GM12892 (cell line): ENCODE measurements at places on chromosomes 6 and 20.

DNA sequence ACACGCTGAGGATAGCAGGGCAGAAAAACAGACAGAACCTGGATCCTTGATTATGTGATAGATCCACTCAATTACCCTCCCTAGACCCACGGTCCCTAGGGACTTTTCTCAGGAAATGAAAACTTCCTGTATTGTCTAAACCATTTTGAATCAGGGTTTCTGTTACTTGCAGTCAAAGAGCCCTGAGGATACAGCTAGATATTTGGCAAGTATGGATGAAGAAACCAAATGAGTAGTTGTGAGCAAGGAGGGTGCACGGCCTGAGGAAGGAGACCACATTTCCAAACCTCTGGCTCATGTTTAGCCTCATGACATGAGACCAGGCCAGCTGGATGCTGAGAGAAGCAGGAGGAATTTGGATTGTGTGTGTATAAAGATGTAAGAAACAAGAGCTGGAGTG is 91.6 kb downstream of the MRPL14 start:
- no peak for DNase-seq

DNA sequence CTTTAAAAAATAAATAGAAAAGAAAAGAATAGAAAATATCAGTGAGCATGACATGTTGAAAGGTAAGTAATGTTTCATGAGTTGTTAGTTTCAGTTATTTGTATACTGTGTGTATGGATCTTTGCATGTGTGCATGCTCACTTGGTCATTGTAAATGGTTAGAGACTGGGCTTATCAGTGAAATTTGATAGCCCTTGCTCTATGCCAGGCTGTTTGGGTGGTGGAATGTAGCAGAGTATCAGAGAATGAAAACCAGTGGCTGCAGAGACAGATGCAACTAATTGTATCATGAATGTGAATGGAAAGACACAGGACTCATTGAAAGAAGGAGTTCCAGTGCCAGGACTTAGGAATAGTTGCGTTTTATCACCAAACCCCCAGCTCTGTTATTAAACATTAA is 4.2 kb downstream of the GSTA2 start:
- no peak for DNase-seq

DNA sequence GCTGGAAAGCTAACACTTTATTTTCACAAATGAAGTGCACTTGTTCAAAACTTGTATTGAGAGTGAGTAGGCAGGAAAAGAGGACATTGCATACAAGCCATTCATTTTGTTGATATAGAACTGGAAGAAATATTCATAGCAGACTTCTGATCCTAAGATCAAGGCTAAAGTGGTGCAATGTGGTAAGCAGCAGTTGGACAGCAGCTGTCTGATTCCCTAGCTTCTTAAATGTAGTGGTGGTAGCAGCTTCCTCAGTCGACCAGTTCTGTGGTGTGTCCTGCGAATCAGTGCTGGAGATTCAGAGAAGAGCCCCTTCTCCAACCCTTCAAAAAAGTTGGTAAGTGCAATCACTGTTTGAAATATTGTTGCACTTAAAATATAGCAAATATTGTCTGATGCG is 281.7 kb upstream of the GJE1 start:
- no peak for DNase-seq

GRCh38 chr6:16181439-16182297 is 52.8 kb downstream of the MYLIP start:
- no peak for DNase-seq

GRCh38 chr6:81790034-81790433 is 37.6 kb upstream of the TENT5A start:
- no peak for DNase-seq
